ENCODE measurements at places on chromosomes 16 and 17.

GRCh38 chr17:61485067-61485775 is 33.0 kb downstream of the TBX4 start:
- DNase-seq, result no peak

GRCh38 chr16:54007504-54007903 is 279.1 kb downstream of the IRX3 start:
- no peak for DNase-seq

DNA sequence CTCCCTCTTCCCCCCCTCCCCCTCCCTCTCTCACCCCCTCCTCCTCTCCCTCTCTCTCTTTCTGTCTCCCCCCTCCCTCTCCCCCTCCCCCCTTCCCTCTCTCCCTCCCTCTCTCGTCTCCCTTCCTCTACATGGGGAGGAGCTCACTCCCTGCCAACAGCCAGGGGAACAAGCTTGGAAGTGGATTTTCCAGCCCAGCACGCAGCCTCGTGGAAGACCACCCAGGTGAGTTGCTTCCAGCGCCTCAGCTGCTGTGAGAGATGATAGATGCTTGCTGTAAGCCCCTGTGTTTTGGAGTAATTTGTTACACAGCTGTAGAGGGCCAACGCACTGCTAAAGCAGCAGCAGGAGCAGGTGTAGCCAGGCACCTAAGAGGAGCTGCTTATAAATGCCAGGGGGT is 20.8 kb downstream of the ACTG1 start:
- no peak for DNase-seq

DNA sequence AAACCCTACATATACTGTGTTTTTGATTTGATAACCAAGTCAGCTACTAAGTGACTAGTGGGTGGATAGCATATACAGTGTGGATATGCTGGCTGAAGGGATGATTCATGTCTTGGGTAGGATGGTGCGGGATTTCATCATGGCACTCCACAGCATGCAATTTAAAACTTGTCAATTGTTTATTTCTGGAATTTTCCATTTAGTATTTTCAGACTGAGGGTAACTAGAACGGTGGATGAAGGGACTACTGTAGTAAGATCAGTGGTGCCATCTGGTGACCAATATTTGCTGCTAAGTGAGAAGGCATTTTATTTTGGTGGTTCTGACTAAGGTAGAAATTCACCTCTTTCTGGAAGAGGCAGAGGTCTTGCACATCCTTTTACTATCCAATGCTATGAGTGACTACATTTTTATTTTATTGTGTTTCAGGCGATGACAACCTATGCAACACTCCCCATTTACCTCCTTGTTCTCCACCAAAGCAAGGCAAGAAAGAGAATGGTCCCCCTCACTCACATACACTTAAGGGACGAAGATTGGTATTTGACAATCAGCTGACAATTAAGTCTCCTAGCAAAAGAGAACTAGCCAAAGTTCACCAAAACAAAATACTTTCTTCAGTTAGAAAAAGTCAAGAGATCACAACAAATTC is 3.1 kb downstream of the CDC6 start:
- peak; percentile 70 for DNase-seq

DNA sequence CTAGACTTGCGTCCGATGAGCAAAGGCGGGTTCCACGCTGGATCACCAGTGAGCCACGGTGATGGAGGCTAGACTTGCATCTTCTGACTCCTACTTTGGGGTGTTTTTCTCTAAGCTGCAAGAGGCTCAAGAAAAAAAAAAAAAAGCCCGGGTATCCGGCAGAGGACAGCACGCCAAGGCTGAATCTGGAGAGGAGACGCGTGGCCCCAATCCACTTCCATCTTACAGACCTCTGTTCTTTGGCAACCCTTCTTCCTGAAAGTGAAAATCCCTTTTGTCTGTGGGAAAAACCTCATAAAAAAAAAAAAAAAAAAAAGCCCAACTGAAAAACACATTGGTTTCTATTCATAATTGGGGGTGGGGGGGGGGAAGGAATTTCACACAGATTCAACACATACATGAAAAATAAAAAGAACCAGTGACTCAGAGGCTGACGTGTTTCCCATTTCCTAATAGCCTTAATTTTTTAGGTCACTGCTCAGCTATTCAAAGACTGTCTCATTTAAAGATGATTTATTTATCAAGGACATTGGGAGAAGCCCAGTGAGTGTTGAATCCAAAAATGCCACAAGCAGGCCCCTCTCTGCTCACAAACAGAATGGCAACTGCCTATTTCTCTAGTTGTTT is 258.3 kb downstream of the FOXL1 start:
- DNase-seq, result no peak

DNA sequence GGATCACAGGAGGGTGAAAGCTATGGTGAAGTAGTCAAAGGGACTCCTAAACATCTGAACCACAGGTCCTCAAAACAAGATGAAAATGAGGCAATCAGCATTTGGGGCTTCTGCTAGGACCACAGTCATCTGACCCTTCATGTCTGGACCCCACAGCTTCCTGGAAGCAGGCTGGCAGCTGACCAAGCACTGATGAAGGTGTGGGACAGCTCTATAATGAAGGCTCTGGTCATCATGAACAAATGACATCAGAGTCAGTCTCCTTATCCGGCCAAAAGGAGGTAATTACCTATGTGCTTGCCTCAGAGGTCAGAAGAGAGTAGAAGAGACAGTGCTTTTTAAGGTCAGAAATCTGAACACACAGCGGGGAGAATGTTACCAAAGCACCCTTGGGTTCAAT is 101.2 kb upstream of the GNAO1 start:
- no peak for DNase-seq

DNA sequence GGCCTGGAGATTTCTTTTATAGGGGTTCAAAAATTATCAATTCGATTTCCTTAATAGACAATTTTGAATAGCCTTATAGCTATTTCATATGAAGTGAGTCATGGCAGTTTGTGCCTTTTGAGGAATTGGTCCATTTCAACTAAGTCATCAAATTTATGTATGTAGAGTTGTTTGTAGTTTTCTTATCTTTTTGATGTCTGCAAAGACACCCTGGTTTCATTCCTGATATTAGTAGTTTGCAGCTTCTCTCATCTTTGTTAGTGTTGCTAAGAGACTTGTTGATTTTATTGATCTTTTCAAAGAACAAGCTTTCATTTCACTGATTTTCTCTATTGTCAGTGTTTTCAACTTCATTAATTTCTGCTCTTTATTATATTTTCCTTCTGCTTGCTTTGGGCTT is 44.2 kb downstream of the N4BP1 start:
- DNase-seq, result peak; percentile 29

GRCh38 chr16:77057161-77057774 is 133.7 kb upstream of the MON1B start:
- DNase-seq, result no peak
